Activated T-cell treated with anti-CD3 and anti-CD28 coated beads, Interleukin-2, amount 50 U/mL, for 72 hours (primary cell): ENCODE measurements at places on chromosomes 12 and 14. TPM values are rescaled to one million over a fixed set of nuclear protein-coding genes. Genes with fewer than 3 reads are reported as not detected.

GRCh38 chr14:68576496-68577244 lies 216.2 kb downstream of the ZFP36L1 start:
- no peaks in the 10 kb centered on the region for H3K4me1 ChIP-seq
- H3K36me3 ChIP-seq: no peaks in the 10 kb centered on the region
- no peak overlapping the region for H3K4me3 ChIP-seq
- no peaks in the 10 kb centered on the region for H3K27me3 ChIP-seq

GRCh38 chr14:20603813-20604690 lies 12.9 kb upstream of the RNASE12 start:
- H3K27ac ChIP-seq: no peak overlapping the region
- no peak for DNase-seq
- H3K36me3 ChIP-seq: no peaks in the 10 kb centered on the region
- no peak overlapping the region for H3K4me3 ChIP-seq

- H3K4me3 ChIP-seq: peak overlapping the region; percentile 51
- no peaks in the 10 kb centered on the region for H3K36me3 ChIP-seq
- no peaks in the 10 kb centered on the region for H3K27me3 ChIP-seq
- no peak overlapping the region for H3K27ac ChIP-seq
- no peaks in the 10 kb centered on the region for H3K4me1 ChIP-seq
These were observed 75.3 kb upstream of the OR4E1 start for GRCh38 chr14:21748869-21749303.

DNA sequence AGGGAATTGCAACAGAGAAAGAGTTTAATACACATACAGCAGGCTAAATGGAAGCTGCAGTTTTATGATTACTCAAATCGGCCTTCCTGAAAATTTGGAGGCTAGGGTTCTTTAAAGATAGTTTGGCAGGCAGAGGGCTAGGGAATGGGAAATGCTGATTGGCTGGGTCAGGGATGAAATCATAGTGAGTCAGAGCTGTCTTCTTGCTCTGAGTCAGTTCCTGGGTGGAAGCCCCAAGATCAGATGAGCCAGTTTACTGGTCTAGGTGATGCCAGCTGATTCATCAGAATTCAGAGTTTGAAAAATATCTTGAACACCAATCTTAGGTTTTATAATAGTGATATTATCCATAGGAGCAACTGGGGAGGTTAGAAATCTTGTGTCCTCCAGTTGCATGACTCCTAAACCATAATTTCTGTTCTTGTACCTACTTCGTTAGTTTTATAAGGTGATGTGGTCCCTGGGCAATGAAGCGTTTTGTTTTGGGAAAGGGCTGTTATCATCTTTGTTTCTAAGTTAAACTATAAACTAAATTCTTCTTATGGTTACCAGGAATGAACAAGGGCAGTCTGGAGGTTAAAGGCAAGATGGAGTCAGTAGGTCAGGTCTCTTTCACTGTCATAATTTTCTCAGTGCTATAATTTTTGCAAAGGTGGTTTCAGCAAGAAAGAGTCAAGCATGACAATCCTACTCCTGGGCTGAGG lies 257.8 kb upstream of the CCDC196 start:
- H3K27me3 ChIP-seq: peaks cover 31% of the 10 kb centered on the region
- H3K4me3 ChIP-seq: no peak overlapping the region
- no peak overlapping the region for H3K27ac ChIP-seq
- H3K4me1 ChIP-seq: peaks cover 18% of the 10 kb centered on the region

- H3K4me1 ChIP-seq: peaks cover 48% of the 10 kb centered on the region
- H3K4me3 ChIP-seq: peak overlapping the region; percentile 3
- peak overlapping the region; percentile 74 for H3K27ac ChIP-seq
- no peaks in the 10 kb centered on the region for H3K27me3 ChIP-seq
- peaks cover 7% of the 10 kb centered on the region for H3K36me3 ChIP-seq
These were observed 76.5 kb upstream of the AMIGO2 start for GRCh38 chr12:47156167-47156736.

- H3K27ac ChIP-seq: no peak overlapping the region
- H3K4me1 ChIP-seq: no peaks in the 10 kb centered on the region
- H3K36me3 ChIP-seq: no peaks in the 10 kb centered on the region
- no peaks in the 10 kb centered on the region for H3K27me3 ChIP-seq
These were observed 46.9 kb downstream of the PAWR start for GRCh38 chr12:79643821-79644220.

DNA sequence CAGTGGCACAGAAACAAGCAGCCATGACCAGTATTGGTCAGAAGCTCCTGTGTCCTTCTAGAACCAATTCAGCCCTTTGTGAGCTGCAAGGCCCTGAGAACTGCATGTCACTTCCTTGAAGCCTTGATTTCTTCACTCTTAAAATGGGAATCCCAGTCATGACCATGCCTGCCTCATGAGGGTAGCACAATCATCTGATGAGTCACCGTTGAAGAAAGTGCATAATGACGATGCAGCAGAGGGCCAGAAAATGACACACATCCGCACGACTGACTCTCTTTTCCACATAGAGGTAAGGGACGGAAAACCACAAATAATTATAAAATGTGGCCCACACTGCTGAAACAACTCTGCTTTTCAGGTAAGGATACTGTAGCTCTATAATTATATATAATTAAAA lies 777.4 kb downstream of the BCL11B start:
- peak; percentile 19 for DNase-seq
- H3K36me3 ChIP-seq: no peaks in the 10 kb centered on the region
- no peak overlapping the region for H3K27ac ChIP-seq
- no peaks in the 10 kb centered on the region for H3K27me3 ChIP-seq
- H3K4me3 ChIP-seq: no peak overlapping the region

DNA sequence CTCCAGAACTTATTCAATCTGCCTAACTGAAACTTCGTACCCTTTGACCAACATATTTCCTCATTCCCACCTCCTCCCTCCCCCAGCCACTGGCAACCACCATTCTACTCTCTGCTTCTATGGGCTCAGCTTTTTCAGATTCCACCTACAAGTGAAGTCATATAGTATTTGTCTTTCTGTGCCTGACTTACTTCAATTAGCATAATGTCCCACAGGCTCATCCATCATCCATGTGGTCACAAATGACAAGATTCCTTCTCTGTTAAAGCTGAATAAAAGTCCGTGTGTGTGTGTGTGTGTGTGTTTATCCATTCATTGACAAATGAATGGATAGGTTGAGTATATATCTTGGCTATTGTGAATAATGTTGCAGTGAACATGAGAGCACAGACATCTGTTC lies 1.3 kb upstream of the C14orf39 start:
- H3K27me3 ChIP-seq: peaks cover 6% of the 10 kb centered on the region
- H3K4me3 ChIP-seq: no peak overlapping the region
- H3K27ac ChIP-seq: no peak overlapping the region
- peaks cover 1% of the 10 kb centered on the region for H3K36me3 ChIP-seq
- DNase-seq: no peak

- no peaks in the 10 kb centered on the region for H3K36me3 ChIP-seq
- H3K27ac ChIP-seq: no peak overlapping the region
- DNase-seq: no peak
- no peaks in the 10 kb centered on the region for H3K27me3 ChIP-seq
- H3K4me3 ChIP-seq: no peak overlapping the region
These were observed 163.3 kb downstream of the PAWR start for GRCh38 chr12:79527473-79527872.

DNA sequence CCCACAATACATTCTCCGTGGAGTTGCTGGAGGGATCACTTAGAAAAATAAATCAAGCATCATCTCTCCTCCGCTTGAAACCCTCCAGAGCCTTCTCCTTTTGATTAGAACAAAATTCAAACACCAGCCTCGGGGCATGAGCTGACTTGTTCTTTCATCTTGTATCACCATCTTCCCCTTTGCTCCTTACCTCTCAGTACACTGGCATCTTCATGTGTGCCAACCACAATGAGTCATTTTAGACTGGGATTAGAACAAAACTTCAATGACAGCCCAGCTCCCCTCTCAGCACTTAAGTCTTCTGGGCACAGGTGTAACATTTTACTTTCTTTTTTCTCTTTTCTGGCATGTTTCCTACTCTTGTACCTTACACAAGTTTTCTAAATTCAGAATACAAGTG lies 1159.2 kb upstream of the TMEM132C start:
- H3K27me3 ChIP-seq: no peaks in the 10 kb centered on the region
- H3K36me3 ChIP-seq: no peaks in the 10 kb centered on the region
- no peaks in the 10 kb centered on the region for H3K4me1 ChIP-seq
- no peak for DNase-seq

GRCh38 chr12:91055976-91056375 lies 1.8 kb downstream of the KERA start:
- no peaks in the 10 kb centered on the region for H3K27me3 ChIP-seq
- H3K27ac ChIP-seq: no peak overlapping the region
- no peaks in the 10 kb centered on the region for H3K36me3 ChIP-seq
- no peak overlapping the region for H3K4me3 ChIP-seq
- DNase-seq: no peak
- H3K4me1 ChIP-seq: no peaks in the 10 kb centered on the region

GRCh38 chr12:120960657-120961056 lies 17.7 kb upstream of the HNF1A start:
- no peaks in the 10 kb centered on the region for H3K27me3 ChIP-seq
- peak; percentile 22 for DNase-seq
- H3K4me1 ChIP-seq: peaks cover 50% of the 10 kb centered on the region

GRCh38 chr12:14810167-14810952 lies 3.6 kb downstream of the SMCO3 start:
- H3K27me3 ChIP-seq: no peaks in the 10 kb centered on the region
- no peak overlapping the region for H3K27ac ChIP-seq
- H3K36me3 ChIP-seq: no peaks in the 10 kb centered on the region
- H3K4me1 ChIP-seq: peaks cover 18% of the 10 kb centered on the region
- no peak for DNase-seq
- no peak overlapping the region for H3K4me3 ChIP-seq

DNA sequence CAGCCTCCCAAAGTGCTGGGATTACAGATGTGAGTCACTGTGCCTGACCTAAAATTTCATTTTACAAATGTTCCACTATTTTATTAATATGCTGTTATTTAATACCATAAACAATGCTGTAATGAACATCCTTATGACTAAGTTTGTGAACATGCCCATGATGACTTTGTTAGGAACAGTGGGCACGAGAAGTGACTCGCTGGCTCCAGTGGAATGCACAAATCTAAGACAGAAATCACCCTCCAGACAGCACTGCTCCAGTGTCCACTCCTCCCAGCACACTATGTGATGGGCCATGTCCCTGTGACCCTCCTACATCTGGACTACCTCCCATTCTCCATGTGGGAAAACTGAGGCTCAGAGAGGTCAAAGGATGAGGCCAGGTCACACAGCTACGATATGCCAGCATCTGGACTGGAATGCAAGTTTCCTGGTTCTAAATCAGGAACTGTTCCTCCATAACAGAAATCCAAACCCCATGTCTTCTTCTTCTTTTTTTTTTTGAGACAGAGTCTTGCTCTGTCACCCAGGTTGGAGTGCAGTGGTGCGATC lies 57.9 kb downstream of the GPR68 start:
- peaks cover 26% of the 10 kb centered on the region for H3K36me3 ChIP-seq
- no peak for DNase-seq
- H3K4me3 ChIP-seq: no peak overlapping the region
- H3K27me3 ChIP-seq: no peaks in the 10 kb centered on the region
- no peak overlapping the region for H3K27ac ChIP-seq

- H3K4me1 ChIP-seq: peaks cover 76% of the 10 kb centered on the region
- DNase-seq: no peak
These were observed 412 bp downstream of the FGFR1OP2 start for GRCh38 chr12:26938701-26939062.

GRCh38 chr12:52311285-52311648 lies 9.9 kb downstream of the KRT83 start:
- no peaks in the 10 kb centered on the region for H3K36me3 ChIP-seq
- no peak overlapping the region for H3K27ac ChIP-seq
- DNase-seq: no peak
- H3K4me3 ChIP-seq: no peak overlapping the region
- peaks cover 55% of the 10 kb centered on the region for H3K27me3 ChIP-seq

DNA sequence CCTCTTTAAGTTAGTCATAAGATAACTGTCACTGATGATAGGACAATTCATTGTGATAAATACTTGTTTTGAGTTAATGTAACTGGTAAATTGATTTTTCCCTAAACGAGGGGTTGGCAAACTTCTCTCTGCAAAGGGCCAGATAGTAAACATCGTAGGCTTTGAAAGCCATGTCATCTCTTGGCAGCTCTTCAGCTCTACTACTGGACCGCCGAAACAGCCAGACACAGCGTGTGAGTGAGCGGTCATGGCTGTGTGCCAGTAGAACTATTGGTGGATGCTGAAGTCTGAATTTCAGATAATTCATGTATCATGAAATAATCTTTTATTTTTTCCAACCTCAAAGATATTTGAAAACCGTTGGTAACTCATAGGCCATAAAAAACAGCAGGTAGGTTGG lies 9.9 kb downstream of the PIWIL1 start:
- H3K4me3 ChIP-seq: no peak overlapping the region
- no peak for DNase-seq
- no peak overlapping the region for H3K27ac ChIP-seq
- no peaks in the 10 kb centered on the region for H3K4me1 ChIP-seq

GRCh38 chr12:59429766-59430165 lies 166.1 kb upstream of the SLC16A7 start:
- no peaks in the 10 kb centered on the region for H3K4me1 ChIP-seq
- DNase-seq: no peak
- no peak overlapping the region for H3K27ac ChIP-seq
- no peak overlapping the region for H3K4me3 ChIP-seq

DNA sequence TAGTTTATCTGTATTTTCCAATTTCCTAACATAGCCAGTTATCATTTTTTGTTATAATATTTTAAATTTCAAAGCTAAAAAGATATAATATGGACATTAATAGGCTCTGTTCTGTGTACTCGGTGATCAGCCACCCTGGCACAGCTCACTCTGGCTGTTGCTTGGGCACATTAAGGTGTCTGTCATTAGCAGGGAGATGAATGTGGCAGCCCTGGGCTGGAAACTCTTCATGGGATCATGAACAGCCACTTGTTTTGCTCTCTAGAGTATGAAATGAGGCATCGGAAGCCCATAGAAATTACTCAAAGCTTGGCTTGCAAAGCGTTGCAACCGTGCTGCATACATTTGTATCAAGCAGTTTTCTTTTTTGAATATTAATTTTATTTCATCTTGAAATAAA lies 233.2 kb downstream of the DACT1 start:
- H3K36me3 ChIP-seq: no peaks in the 10 kb centered on the region
- no peaks in the 10 kb centered on the region for H3K27me3 ChIP-seq
- DNase-seq: no peak
- no peak overlapping the region for H3K4me3 ChIP-seq
- no peaks in the 10 kb centered on the region for H3K4me1 ChIP-seq

Gene PRKD1
- total RNA-seq: not detected

Gene BAZ2A
- total RNA-seq: 154 TPM

Gene STXBP6
- not detected for total RNA-seq

Gene ITGB7
- total RNA-seq: 88.0 TPM

Gene HOXC9
- not detected for total RNA-seq

Gene DDN
- 0.38 TPM for total RNA-seq

Gene AQP2
- not detected for total RNA-seq

Gene OAS1
- 41.9 TPM for total RNA-seq

Gene KRT76
- total RNA-seq: not detected
